ENCODE measurements at places on chromosomes 2 and 18. TPM values are rescaled to one million over a fixed set of nuclear protein-coding genes. Genes with fewer than 3 reads are reported as not detected.

LIMS4 gene
- 1.1 TPM for total RNA-seq

NAT8 gene
- not detected for total RNA-seq

RBKS gene
- total RNA-seq = 1.6 TPM

CHRND gene
- total RNA-seq = not detected

KYNU gene
- total RNA-seq = 9.5 TPM

ANKRD30B gene
- total RNA-seq = under 0.01 TPM

FEV gene
- not detected for total RNA-seq

RAB6D gene
- not detected for total RNA-seq

DSC2 gene
- not detected for total RNA-seq

NEU2 gene
- total RNA-seq = not detected

PTH2R gene
- under 0.01 TPM for total RNA-seq

All from smooth muscle cell of bladder (primary cell).